HuH-7 (cell line): ENCODE measurements at places on chromosomes 3 and 15.
A peak's percentile ranks its signal among the peaks of the same experiment; 100 is the strongest.

GRCh38 chr3:44596621-44597020 is 11.9 kb downstream of the ZNF660 start:
- no peak for DNase-seq

GRCh38 chr3:157129803-157130466 is 30.0 kb downstream of the CCNL1 start:
- DNase-seq = no peak

GRCh38 chr3:4758249-4758860 is 220.9 kb upstream of the BHLHE40 start:
- DNase-seq = no peak

DNA sequence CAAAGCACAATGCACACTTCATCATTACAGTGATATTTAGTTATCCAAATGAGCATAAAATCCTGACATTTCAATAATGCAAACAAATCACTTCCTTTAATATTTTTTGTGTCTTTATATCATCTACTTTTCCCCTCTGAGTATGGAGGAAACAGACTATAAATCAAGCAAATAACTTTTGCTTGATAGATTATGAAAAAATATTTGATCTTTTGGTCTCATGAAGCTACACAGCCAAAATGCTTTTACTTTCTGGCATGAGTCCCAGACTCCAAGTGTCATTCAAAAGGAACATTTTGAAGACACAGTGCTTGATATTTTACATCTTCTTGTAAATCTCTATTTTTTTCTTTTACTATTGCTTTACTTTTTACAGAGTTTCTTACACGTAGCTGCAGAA is 215.3 kb upstream of the ROBO1 start:
- no peak for DNase-seq

- peak; percentile 48 for DNase-seq
These were observed 16.3 kb downstream of the BMF start for GRCh38 chr15:40092256-40092978.

- DNase-seq = no peak
These were observed 51.0 kb downstream of the RASA2 start for GRCh38 chr3:141537856-141538255.

- no peak for DNase-seq
These were observed 56.5 kb downstream of the BSN start for GRCh38 chr3:49610666-49611280.
